ENCODE measurements at places on chromosomes 6 and 20.

- DNase-seq = no peak
Observed at GRCh38 chr6:15682965-15683822, 20.4 kb upstream of the DTNBP1 start.

DNA sequence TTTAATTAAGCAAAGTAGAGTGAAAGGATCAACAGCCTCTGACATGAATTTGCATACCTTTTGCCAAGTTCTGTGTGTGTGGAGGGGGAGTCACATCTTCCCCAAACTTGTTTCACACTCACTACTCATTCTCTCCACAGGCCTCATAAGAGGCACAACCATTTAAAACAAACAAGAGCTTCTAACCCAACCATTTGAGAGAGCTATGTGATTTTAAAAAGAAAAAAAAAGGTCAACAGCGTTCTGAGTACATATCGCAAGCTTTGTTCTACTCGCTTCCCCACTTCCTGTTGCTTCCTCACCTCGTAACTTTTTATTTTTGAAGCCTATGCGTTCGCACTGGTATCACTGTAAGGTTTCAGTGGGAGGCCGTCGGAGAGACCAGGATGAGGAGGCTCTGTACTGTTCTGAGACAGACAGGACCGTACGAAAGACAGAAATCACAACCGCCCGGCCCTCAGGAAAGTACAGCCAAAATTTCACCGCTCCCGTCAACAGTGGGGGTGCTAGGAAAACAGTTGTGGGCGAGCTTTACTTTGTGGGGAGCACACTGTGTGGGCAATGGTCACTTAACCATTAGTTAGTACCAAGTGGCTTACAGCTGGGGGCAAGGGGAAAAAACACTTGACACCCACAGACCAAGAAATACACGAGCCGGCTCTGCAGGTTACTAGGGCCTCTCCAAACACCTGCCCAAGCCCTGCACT, 61.3 kb downstream of the TRERF1 start:
- peak; percentile 27 for DNase-seq

- no peak for DNase-seq
Observed at GRCh38 chr20:42270539-42270938, 652.4 kb upstream of the CHD6 start.

DNA sequence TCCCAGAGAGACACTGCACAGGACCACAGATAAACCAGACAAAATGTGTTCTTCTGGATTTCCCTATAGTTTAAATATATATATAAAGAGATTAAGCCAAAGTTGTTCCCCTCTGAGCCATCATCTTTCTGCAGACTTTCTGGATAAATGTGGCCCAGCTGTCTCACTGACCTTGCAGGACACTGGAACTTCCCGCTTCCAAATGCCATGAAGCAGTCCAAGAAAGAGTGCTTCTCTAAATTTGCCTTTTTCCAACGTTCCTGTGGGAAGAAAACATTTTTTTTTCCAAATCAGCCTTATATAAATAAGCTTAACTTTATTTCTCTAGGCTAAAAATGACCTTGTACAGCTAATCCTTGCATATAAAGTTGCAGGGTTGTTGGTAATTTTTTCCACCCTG, 65.7 kb downstream of the CYP39A1 start:
- DNase-seq = no peak

- no peak for DNase-seq
Observed at GRCh38 chr6:170048615-170049256, 242.1 kb downstream of the DLL1 start.

DNA sequence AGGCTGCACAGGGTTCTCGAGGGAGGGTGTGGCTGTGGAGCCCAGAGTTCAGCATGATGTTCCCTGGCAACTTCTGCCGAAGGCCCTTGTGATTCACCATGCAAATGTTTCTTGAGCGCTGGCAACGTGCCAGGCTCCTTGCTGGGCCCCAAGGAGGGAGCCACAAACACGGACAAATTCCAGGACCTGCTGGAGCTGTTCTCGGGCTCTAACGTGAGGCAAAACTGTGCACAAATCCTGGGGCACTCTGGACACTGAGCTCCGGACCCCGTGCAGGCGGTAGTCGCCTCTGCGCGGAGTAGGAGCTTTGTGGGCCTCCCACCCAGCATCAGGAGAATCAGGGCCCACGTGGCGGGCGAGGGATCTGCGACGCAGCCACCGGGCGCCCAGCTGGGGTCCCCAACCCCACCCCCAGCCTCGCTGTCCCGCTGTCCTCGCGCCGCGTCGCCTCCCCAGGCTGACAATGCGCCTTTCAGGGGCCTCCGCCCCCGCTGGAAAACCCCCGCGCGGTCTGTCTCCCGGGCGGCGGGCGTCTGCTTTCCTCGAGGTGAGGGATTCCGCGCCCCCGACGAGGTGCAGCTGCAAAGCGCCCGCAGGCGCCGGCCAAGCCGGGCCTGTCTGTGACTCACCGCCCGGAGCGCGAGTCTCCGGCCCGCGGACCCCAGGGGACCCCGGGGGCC, 31.7 kb upstream of the SCUBE3 start:
- DNase-seq = no peak

DNA sequence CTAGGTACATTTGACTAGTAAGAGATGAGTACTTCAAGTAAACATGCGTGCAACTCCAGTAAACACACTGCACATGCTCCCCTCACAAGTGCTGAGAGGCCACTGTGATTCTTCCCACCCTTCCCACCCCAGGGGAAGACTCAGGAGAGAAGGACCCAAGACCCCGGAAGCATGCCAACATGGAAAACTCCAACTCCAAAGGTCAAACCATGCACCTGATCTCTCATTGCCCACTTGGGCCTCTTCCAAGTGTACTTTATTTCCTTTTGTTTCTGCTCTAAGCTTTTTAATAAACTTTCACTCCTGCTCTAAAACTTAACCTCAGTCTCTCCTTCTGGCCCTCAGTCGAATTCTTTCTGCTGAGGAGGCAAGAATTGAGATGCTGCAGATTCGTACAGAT, 78.5 kb downstream of the CD83 start:
- no peak for DNase-seq

GRCh38 chr20:34412453-34412852, 49.4 kb downstream of the ITCH start:
- DNase-seq = no peak

GRCh38 chr6:25596928-25597818, 54.8 kb upstream of the SCGN start:
- no peak for DNase-seq

GRCh38 chr6:168288781-168289570, 30.6 kb downstream of the DACT2 start:
- no peak for DNase-seq

DNA sequence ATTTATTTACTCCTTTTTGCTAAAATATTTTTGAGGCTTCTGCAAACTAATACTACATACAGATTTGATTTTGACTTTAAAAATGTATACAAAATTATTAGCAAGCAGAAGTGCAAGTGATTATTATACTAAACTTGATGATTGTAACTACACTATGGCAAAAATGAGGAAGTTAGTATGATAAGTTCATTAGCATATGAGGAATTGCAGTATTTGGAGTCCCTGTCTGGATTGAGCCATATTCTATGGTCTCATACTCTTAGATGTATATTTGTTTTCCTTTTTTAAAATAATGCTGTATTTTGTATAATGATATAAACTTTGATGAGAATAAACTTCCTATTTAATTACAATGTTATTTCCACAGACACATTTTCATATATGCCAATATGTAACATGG, 13.9 kb downstream of the CRISP3 start:
- no peak for DNase-seq

All from stimulated activated CD8-positive, alpha-beta memory T cell treated with anti-CD3 and anti-CD28 coated beads, Interleukin-15, amount 100 ng/mL, for 4 hours (primary cell).